ENCODE measurements at places on chromosomes 4 and X.

DNA sequence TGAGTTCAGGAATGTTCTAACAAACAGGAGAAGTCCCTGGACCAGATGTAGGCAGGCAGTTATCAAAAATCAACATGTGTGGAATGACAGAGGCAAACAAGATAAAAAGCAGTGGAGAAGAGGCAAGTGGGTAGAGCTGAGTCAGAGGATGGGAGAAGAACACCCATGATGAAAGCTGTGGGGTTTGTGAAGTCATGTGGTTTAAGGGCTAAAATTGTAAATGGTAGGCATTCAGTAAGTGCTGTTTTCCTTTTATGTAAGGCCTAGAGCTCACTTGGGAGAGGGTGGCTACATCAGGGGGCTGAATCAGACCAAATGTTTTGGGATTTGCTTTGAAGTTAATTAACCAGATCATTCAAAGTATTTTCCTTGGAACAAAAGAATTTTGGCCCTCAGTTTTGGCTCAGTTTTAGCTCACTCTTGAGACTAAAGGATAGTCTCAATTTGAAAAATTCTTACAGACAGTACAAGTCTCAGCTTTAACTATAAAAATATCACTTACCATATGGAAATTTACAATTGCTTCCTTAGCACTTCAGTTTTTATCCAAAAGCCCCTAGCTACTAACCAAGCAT, 114.5 kb upstream of the PCDH7 start:
- no peak for DNase-seq

DNA sequence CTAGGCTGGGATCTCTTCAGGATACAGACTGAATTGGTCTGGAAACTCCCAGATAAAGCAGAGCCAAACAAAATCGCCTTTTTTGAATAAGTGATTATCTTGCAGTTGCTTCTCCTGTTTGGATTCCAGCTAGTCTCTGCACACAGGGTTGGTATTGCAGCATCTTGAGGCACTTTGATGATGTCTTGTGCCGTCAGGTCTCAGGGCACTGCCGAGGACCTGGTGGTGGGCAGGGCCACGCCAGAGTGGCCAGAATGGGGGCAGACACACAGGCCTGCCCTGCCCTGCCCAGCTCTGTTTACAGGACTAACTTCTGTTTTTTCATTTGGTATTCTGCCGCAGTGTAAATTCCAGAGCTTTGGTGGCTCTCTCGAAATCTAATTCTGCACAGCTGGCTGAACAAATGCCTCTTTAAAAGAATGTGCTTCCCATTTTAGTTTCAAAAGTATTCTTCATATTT, 276.1 kb downstream of the NR3C2 start:
- DNase-seq, result no peak

- no peak for DNase-seq
Measured at GRCh38 chr4:158112611-158113010, 60.2 kb downstream of the GASK1B start.

- no peak for DNase-seq
Measured at GRCh38 chr4:38045289-38045988, 85.2 kb downstream of the PTTG2 start.

DNA sequence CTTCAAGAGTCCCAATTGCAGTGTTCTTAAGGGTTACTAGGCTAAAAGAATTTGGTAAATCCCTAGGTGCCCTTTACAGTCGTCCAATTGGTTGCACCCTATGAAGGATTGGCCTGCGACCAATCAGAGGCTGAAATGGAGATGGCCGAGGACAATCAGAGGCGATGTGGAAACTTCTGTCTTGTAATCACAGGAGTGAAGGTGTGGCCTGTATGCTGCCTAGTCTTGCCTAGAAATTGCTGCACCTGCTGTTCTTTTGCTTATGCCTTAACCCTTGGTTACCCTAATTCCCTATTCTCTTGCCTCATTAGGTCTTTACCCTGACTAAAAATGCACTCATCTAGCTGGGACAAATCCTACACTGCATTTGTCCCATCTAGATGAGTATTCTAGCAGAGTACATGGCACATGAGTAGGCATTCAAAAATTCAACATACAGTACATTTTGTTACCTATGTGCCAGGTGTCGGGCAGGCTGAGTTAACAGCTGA, 1.0 kb upstream of the DCK start:
- DNase-seq, result no peak

- DNase-seq, result no peak
Measured at GRCh38 chr4:153197301-153197700, 6.9 kb upstream of the TRIM2 start.

DNA sequence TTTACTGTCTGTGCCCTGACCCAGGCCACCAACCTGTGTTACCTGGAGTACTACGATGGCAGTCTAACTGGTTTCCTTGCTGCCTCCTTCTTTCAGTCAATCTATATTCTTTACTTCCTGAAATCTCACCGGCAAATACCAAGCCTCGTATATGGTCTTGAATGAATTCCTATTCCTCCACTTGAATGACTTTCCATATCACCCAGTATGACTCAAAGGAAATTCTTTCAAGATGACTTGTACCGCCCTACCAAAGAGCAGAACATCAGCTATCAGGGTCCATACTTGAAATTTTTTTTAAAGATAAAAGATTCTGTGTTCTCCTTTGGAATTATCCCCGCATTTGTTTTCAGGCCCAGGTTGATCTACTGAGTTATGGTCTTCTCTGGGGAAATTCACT, 378.0 kb downstream of the AFF2 start:
- DNase-seq, result no peak

DNA sequence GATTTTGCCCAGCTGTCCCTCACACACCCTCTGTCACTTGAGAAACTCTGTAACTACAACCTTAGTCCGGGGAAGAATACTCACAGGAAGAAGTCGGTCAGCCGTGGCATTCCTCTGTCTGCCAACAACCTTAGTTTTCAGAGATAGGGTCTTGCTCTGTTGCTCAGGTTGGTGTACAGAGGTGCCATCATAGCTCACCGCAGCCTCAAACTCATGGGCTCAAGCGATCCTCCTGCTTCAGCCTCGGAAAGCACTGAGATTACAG, 12.2 kb upstream of the SPCS3 start:
- no peak for DNase-seq

DNA sequence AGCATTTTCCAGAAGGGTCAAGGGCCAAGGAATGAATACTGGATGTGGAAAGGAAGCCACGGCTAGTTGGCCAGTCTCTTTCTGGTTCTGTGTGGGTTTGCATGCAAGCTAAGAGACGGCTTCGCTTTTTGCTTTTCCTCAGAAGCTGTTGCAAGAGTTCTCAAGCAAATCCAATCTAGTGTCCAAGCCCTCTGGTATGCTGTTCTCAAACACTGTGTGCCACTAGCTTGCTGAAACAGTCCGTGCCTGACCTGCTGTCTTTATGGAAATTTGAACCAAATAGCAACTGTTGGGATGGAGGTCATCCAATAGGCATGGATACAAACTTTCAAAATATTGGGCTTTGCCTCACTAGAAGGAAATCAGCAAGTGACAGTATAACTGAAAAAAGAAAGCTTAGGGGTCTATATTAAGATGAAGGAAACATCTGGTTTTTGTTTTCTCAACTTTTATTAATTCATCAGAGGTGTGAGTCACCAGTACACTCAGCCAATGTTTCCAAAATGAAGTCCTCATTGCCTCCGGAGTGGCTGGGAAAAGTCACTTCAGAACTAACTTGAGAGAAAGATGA, 70.5 kb downstream of the SLC9A6 start:
- DNase-seq, result no peak

- peak; percentile 0 for DNase-seq
Measured at GRCh38 chr4:153880983-153881382, 92.1 kb upstream of the SFRP2 start.

DNA sequence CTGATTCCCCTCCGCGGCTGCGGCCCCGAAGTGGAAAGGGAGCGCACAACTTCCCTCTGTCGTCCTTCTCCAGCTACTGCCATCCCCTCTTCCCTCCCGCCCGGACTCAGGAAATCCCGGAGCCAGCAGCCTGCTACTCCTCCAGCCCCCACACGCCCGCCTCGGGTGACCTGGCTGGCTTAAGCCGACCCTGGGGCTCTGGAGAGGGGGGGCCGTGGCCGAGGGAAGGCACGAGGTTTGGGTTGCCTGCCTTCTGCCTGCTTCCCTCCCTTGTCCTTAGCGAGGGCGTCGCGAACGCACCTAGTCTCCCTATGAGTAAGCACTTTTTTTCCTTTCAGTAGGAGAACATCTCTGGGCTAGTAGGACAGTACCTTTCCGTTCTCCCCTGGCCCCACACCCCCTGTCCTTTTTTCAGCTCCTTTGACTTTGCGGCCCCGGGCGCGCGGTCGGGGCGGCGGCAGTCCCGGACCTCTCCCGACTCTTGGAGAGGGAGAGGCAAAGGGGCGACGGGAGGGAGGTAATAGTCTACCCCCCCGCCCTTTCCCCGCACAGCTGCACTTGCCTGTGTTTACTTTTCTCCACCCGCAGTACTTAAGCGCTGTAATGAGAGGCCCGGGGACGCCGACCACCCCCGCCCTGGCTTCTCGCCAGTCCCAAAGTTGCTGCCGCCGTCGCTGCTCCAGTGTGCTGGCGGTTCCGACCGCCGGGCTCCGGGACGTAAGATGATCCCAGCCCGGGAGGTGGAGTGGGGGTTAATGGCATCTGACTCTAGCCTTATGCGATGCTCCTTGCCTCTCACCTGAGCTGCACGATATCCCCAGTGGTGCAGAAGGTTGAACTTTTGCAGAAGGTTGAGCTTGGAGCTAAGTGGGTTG, 868 bp downstream of the PLS3 start:
- peak; percentile 81 for DNase-seq

- no peak for DNase-seq
Measured at GRCh38 chrX:1423215-1423614, 29.5 kb downstream of the ASMTL start.

DNA sequence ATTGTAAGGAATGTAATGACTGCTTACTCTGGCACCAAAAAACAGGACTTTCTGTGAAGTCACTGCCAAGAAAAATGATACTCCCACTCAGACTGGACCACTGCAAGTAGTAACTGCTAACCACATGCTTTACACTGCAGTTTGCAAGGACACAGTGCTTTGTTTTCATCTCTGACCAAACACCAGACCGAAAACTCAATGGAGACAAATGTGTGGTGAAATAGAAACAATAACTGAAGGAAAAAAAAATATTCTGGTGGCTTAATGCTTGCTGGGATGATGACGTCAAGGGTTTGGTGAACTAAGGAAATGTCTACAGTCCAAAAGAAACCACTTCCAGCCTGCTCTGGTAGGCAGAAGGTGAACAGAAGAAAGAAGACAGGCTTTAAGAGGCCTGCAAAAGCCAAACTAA, 13.2 kb downstream of the GPC4 start:
- no peak for DNase-seq

- no peak for DNase-seq
Measured at GRCh38 chr4:86965019-86965976, 30.5 kb downstream of the AFF1 start.

DNA sequence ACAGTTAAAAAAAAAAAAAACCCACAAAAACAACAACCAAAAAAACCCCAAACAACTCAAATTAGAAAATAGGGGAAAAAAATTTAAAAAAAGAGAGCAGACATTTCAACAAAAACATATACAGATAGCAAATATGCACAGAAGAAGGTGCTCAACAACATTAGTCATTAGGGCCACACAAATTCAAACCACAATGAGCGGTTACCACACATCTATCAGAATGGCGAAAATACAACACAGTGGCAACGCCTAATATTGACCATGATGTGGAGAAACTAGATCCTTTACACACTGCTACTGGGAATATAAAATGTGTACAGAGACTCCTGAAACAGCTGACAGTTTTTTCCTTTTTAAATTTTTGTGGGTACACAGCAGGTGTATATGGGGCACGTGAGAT, 19.4 kb downstream of the LYAR start:
- DNase-seq, result no peak

GRCh38 chr4:183256756-183257385, 63.2 kb downstream of the CLDN22 start:
- DNase-seq, result peak; percentile 29

DNA sequence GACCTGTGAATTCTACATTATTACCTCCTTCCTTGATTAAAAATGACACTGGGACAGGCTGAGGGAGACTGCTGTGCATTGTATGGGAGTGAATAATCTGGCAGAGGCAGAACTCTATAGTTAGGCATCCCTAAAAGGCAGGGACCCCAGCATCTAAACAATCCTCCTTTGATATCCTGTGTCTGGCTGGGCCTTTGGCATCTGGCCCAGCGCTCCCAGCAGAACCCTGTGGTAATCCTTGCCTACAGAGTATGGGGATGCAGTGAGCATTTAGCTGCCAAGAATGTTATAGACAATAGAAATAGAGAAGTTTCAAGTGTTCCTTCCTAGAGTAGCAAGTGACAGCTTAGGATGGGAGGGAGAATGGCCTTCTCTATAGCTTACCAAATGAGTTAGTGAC, 38.5 kb downstream of the ZCCHC12 start:
- DNase-seq, result peak; percentile 43

GRCh38 chr4:142405021-142405694, 440.9 kb downstream of the INPP4B start:
- no peak for DNase-seq

DNA sequence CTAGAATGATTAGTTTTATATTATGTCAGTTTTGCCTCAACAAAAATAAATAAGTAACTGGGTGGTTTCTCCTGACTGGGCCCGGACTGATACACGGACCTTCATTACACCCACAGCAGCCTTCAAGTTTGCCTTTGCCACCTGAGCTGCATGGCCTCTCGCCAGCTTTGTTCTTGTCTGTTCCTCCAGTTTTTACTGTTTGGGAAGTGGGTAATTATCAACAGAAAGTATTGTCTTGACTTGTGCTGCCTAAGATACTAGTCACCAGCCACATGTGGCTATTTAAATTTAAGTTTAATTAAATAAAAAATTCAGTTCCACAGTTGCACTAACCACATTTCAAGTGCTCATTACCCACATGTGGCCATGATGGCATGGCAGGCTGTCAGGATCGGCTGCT, 74.7 kb upstream of the INTU start:
- no peak for DNase-seq

DNA sequence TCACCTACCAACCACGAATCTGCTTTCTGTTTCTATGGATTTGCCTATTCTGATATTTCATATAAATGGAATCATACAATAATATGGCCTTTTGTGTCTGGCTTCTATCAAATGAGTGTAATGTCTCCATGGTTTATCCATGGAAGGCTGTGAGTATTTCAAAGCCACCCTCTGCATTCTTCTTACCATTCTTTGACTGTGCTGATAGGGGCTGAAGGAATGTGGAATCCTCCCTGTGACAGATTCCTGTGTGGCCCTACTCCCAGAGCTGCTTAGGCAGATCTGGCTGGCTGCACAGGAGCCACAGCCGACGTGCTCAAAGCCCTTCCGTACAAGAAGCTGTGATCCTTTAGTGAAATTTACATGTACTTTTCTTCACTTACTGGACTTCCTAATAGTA, 163.2 kb downstream of the HS6ST2 start:
- DNase-seq, result no peak

DNA sequence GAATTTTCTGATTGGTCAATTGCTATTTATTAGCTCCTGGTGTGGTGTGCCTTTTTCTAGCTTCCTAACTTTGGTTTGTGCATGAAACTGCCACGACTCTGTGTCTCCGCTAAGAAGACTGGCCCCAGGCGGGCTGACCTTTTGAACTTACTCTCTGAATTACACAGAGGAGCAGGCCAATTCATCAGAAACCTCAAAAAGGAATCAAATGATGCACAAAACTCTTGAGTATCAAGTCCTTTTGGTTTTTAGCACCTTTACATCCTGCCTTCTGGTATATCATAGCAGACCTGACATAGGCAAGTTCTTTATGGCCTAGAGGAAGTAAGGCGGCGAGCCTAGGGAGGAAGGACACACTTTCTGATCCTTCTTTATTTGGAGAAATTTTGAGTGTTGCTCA, 17.6 kb downstream of the TKTL1 start:
- no peak for DNase-seq
